ENCODE measurements at places on chromosomes 5 and 9.
A peak's percentile ranks its signal among the peaks of the same experiment; 100 is the strongest.

DNA sequence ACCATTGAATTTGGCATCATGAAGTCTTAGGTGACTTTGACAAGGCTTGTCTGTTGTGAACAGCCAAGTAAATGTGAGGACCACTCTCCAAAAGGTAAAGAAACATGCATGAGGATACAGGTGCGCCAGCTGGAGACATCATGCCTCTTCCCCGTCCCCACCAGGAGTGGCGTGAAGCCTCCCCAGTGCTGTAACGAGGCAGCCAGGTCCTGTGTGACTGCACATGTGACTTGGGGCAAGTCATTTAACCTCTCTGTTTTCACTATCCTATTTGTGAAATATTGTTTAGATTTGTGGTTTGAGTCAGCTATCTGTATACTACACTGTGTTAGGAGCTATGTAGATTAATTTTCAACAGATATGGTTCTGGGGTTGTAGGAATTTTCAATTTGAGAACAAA is 65.0 kb downstream of the DOCK8 start:
- DNase-seq = no peak

DNA sequence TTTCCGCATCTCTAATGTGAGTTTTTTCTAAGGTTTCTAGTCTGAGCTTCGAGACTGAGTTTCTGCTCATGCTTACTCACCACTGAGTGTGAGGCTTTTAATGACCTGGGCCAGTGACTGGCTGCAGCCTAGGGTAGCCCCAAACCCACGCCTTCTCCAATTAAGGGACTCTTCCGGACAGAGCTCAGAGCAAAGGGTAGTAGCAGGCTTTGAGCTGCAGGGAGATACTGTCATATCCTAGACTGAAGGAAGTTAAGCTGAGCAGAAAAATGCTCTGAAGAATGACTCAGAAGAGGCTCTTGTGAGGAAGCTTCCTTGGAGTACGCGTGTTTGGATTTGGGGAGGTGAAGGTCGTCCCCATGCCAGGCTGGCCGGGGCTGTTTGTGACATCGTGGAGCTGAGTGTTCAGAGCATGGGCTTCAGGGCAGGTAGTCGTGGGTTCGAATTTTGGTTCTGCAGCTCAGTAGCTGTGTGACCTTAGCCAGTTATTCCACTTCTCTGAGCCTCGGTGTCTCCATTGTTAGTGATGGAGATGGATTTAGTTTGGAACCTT is 3.5 kb downstream of the USP20 start:
- DNase-seq = no peak

DNA sequence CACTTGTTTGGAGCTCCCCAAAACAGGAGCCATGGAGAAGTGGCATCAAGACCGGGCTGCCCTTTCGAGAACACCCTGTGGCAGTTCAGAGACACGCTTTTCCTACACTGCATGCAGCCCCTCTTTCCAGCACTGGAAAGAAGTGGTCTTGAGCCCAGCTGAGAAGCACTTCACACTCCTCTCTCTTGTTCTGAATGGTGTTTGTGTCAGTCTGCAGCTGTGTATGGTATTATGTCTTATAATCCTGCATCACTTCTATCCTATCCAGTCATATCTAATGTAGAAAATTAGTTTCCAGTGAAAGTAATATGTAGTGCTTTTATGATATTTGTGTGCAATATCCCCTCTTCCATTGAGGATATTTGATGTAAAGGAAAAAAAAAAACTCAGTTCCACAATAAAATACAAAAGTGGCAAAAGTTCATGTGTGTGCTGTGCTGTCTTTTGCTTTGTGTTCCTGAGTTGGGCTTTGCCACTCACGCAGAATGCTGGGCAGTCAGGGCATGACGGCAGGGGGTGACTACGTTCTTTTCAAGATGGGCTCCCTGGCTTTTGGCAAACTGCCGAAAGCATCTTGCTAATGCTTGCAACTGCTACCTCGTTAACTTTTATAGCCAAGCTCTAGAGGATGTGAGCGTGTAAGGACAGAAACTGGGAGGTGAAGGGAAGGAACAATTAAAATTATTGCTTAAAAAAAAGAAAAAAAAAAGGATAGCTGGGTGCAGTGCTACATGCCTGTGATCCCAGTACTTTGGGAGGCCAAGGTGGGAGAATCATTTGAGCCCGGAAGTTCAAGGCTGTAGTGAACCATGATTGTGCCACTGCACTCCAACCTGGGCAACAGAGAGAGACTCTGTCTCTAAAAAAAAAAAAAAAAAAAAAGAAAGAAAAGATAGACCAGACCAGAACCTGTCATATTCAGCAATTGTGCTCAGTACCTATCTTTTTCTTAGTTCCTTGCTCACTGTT is 102.2 kb downstream of the MAP1B start:
- no peak for DNase-seq

DNA sequence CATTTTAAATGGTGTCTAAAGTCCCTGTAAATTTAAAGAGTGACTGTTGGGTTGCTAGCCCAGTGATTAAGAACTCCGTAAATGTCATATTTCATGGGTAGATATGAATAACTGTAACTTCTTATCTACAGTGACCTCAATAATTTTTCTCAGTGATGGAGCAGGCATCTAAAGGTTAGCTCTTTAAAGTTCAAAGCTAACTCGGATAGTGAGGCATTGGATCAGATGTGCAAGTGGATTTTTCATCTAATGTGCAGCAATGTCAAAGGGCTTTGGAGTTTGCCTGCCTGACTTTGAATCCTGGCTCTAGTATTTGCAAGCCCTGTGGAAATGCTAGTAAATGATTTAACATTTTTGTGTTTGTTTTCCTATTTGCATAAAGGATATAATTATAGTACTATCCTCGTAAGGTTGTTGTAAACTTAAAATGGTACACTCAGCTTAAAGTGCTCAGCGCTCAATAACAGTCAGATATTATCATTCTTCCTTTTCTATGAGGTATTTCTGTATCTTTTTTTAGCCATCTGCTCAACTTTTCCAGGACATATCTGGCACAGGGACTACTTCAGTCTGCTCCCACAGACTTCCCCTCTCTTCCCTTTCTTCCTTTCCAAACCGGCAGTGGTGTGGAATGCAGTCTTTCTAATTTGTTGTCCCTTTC is 163.7 kb upstream of the ELL2 start:
- DNase-seq = no peak

DNA sequence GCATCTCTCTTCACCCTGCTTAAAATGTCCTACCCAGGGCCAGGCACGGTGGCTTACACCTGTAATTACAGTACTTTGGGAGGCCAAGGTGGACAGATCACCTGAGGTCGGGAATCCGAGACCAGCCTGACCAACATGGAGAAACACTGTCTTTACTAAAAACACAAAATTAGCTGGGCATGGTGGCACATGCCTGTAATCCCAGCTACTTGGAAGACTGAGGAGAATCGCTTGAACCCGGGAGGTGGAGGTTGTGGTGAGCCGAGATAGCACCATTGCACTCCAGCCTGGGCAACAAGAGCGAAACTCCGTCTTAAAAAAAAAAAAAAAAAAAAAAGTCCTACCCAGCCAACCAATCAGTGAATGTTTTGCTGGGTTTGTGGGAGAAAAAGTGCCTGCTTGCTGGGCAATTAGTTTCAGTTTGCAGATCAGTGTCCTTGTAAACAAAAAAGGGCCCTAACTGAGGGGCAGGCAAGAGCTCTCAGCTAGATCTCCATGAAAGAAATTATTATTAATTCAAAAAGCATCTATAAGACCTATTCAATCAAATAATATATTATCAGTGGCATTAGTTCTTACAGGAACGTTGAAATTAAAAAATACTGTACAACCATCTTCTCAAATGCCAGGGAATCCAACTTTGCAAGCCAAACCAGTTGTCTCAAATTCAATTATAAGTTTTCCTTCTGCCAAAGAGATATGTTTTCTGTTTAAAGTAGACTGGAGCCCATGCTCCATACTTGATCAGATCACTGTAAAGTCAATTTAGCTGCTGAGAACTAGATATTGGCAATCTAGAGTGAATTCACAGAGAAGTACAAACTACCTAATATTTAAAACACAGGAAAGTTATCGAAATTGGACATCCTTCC is 3.9 kb downstream of the MEGF9 start:
- DNase-seq = peak; percentile 16

GRCh38 chr5:4651806-4652565 is 488.1 kb upstream of the ADAMTS16 start:
- DNase-seq = no peak

DNA sequence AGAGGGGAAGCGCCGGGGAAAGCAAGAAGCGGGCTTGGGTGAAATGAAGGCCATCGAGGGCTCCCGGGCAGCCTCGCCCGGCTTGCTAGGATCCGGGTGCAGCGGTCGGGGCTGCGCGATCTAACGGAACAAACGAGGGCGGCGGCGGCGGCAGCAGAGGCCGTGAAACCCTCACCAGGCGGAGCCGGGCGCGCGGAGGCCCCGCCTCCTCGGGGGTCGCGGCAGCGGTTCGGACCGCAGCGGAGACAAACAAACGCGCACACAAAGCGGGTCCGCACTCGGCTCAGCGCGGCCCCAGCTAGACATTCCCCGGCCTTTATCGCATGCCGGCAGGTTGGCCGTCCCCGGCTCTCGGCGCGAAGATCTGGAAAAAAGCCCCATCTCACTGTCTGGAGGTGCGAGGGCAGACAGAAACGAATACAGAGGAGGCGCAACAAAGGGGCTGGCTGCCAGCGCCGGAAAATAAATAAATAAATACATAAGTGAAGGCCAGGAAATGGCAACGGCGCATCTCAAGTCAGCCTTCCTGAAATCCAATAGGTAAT is 10.5 kb upstream of the TRIM36 start:
- DNase-seq = peak; percentile 1

- DNase-seq = no peak
Measured at GRCh38 chr9:107351382-107352045, 68.4 kb downstream of the RAD23B start.
